ENCODE measurements at places on chromosomes 13 and 19. TPM values are rescaled to one million over a fixed set of nuclear protein-coding genes. Genes with fewer than 3 reads are reported as not detected.

ANGPTL4 gene
- total RNA-seq: 24.8 TPM

GRCh38 chr13:23440821-23441618 is 7.5 kb upstream of the SACS start:
- H3K36me3 ChIP-seq: no peaks in the 10 kb centered on the region
- H3K4me1 ChIP-seq: no peaks in the 10 kb centered on the region
- H3K27me3 ChIP-seq: no peaks in the 10 kb centered on the region
- H3K27ac ChIP-seq: no peak overlapping the region
- no peak overlapping the region for H3K4me3 ChIP-seq

DNA sequence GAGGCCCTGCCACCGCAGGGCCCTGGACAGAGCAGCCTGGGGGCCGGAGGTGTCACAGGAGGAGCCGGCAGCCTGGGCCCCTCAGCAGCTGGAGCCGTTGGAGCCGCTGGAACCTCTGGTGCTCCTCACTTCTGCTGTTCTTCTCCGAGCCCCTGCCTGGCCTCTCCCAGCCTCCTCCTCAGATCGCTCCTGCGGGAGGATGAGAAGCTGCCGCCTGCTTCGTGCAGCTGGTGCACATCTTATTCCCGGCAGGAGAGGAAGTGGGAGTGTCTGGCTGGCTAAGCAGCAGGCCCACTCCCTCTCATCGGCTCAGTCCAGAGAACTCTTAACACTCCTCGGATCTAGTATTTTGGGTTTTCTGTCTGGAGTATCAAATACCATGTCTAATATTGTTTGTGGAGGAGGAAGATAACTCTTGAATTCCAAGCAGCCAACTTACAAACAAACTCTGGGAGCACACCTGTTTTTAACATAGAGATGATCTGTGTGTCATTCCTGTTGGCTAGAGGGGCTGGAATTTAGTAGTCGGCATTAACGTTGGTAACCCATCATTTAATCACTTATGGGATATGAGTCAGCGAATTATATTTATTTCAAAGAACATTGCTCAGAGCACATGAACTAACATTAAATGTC is 37.1 kb upstream of the RNF113B start:
- H3K27me3 ChIP-seq: no peaks in the 10 kb centered on the region
- no peak for DNase-seq
- peak overlapping the region; percentile 2 for H3K27ac ChIP-seq
- H3K4me1 ChIP-seq: peaks cover 38% of the 10 kb centered on the region
- no peak overlapping the region for H3K4me3 ChIP-seq

EML2 gene
- total RNA-seq: 76.4 TPM

DNA sequence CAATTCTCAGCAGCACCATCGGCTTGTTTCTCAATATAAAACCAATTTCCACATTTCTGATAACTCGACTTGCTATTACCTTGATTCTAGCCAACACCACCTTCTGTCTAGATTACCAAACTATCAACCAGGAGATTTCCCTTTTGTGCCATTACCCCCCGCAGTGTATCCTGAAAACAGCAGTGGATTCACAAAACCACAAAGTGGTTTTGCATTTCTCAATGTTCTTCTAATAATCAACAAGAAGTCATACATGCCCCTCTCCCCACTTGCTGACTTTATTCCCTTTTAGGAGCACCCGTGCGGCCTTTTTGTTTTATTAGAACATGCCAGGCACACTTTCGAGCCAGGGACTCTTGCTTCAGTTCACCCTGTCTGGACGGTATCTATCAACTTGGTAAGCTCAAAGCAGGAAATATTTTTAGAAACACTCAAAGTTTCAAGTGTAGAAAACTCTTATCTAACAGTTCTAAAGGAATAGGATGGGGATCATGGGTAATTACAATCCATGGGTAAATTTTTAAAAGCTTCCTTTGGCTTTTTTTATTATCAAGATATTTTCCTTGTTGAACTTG is 967.4 kb downstream of the EFNB2 start:
- no peak overlapping the region for H3K27ac ChIP-seq
- DNase-seq: no peak
- H3K27me3 ChIP-seq: no peaks in the 10 kb centered on the region
- H3K4me1 ChIP-seq: no peaks in the 10 kb centered on the region
- no peaks in the 10 kb centered on the region for H3K36me3 ChIP-seq

GRCh38 chr13:49342454-49342853 is 94.7 kb downstream of the CDADC1 start:
- no peak overlapping the region for H3K27ac ChIP-seq
- H3K36me3 ChIP-seq: no peaks in the 10 kb centered on the region
- H3K4me1 ChIP-seq: no peaks in the 10 kb centered on the region
- H3K27me3 ChIP-seq: no peaks in the 10 kb centered on the region

- DNase-seq: peak; percentile 67
- H3K36me3 ChIP-seq: no peaks in the 10 kb centered on the region
- peak overlapping the region; percentile 97 for H3K27ac ChIP-seq
- no peaks in the 10 kb centered on the region for H3K27me3 ChIP-seq
- H3K4me1 ChIP-seq: peaks cover 12% of the 10 kb centered on the region
- H3K4me3 ChIP-seq: peak overlapping the region; percentile 47
Observed at GRCh38 chr13:60397704-60398378, 821 bp downstream of the TDRD3 start.

- DNase-seq: no peak
- H3K4me1 ChIP-seq: peaks cover 39% of the 10 kb centered on the region
- peak overlapping the region; percentile 3 for H3K27ac ChIP-seq
- no peaks in the 10 kb centered on the region for H3K27me3 ChIP-seq
- H3K36me3 ChIP-seq: no peaks in the 10 kb centered on the region
Observed at GRCh38 chr19:14502334-14503092, 6.6 kb upstream of the GIPC1 start.

DNA sequence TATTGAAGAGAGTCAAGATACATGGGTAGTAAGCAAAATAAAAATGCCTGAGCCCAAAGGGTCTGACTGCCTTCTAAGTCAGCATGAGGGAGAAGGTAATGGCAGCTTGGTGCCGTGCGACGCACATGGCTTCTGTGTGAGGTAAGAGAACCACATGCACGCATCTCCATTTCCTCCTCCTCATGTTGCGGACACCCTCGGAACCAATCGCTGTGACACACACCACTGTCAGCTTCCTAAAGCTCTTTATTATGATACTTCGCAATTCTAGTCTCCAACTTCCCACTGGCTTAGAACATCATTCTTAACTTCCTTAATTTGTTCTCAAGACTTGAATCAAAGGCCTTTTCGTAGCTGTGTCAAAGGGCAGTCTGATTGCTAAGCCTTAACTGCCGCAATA is 170.1 kb downstream of the OXGR1 start:
- no peak overlapping the region for H3K27ac ChIP-seq
- DNase-seq: no peak
- no peaks in the 10 kb centered on the region for H3K27me3 ChIP-seq
- no peak overlapping the region for H3K4me3 ChIP-seq
- no peaks in the 10 kb centered on the region for H3K4me1 ChIP-seq

GRCh38 chr13:52846567-52847321 is 1.7 kb downstream of the PCDH8 start:
- no peak overlapping the region for H3K4me3 ChIP-seq
- H3K27ac ChIP-seq: no peak overlapping the region
- peak; percentile 77 for DNase-seq
- peaks cover 33% of the 10 kb centered on the region for H3K4me1 ChIP-seq
- H3K36me3 ChIP-seq: no peaks in the 10 kb centered on the region

DNA sequence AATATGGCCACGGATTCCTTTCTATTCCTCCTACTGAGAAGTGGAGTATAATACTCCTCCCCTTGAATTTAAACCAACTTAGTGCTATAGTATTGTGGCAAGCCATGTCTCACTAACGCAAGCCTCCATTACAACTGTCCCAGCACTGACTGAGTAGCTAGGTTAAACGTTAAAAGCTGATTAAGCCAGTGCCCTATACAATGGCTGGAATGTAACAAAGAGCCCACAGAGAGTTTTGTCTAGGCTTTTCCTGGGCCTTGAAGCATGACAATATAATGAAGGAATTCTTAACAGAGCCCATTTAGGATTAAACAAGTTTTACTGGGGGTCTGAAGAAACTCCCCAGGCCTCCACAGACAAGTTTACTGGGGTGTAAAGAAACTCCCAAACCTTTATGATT is 254.5 kb upstream of the DACH1 start:
- H3K27me3 ChIP-seq: no peaks in the 10 kb centered on the region
- no peak overlapping the region for H3K4me3 ChIP-seq
- no peak for DNase-seq
- no peak overlapping the region for H3K27ac ChIP-seq
- no peaks in the 10 kb centered on the region for H3K4me1 ChIP-seq

FPR1 gene
- total RNA-seq: 20.0 TPM

DNA sequence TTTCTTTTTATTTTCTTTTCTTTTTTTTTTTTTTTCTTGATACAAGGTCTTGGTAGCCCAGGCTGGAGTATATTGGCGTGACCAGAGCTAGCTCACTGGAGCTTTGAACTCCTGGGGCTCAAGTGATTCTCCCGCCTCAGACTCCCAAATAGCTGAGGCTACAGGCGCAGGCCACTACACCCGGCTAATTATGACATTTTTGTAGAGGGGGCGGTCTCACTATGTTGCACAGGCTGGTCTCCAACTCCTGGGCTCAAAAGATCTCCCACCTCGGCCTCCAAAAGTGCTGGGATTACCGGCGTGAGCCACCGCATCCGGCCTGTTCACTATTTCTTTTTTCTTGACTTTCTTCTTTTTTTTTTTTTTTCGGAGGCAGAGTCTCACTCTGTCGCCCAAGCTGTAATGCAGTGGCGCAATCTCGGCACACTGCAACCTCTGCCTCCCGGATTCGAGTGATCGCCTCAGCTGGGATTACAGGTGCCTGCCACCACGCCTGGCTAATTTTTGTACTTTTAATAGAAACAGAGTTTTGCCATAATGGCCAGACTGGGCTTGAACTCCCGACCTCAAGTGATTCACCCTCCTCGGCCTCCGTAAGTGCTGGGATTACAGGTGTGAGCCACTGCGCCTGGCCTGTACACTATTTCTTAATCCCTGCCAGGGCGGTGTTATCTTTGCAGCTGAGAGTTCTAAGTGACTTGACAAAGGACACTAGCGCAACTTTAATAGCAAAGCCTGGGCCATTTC is 37.1 kb upstream of the LSM14A start:
- no peak for DNase-seq
- peaks cover 14% of the 10 kb centered on the region for H3K4me1 ChIP-seq
- H3K36me3 ChIP-seq: no peaks in the 10 kb centered on the region
- peak overlapping the region; percentile 68 for H3K4me3 ChIP-seq
- H3K27me3 ChIP-seq: no peaks in the 10 kb centered on the region

DNA sequence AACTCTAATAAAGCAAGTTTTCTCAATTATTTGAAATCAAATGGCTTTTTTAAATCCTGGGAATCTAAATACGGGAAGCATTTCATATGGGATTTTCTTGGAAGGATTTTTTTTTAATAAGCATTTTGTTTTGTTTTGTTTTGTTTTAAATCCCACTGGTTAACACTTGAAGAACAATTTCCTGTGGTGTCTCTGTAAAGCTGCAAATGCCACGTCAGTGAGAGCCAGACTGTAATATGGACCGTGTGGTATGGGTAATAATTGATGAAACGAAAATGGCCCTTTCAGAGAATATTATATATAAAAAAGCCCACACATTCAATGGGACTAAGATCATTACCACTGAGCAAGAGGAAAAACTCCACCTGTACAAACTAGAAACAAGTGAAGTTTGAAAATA is 33.9 kb upstream of the MIR17HG start:
- no peaks in the 10 kb centered on the region for H3K4me1 ChIP-seq
- DNase-seq: no peak
- H3K4me3 ChIP-seq: no peak overlapping the region
- H3K27ac ChIP-seq: no peak overlapping the region
- H3K36me3 ChIP-seq: no peaks in the 10 kb centered on the region
- peaks cover 33% of the 10 kb centered on the region for H3K27me3 ChIP-seq

DNA sequence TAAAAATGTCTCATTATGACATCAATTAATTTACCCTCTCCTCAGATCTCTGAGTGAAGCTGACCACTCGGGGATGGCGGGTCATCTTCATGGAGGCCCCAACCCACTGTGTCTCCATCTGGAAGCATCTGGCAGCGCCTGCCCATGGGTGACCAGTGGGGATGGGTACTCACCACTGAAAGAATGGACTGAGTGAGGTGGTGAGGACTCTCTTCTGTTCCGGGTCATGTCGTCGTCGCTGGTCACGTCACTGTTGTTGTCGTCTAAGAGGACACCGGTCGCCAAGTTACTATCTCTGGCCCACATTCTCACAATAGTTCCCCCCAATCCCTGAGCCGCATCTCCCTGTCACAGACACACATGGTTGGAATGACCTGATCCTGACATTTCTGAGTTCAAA is 17.1 kb downstream of the PEG3 start:
- no peak overlapping the region for H3K4me3 ChIP-seq
- H3K4me1 ChIP-seq: no peaks in the 10 kb centered on the region
- no peak for DNase-seq
- H3K27me3 ChIP-seq: no peaks in the 10 kb centered on the region

PSG6 gene
- total RNA-seq: not detected

CYP4F3 gene
- total RNA-seq: 3.7 TPM

GRCh38 chr13:42047561-42048341 is 697 bp upstream of the DGKH start:
- DNase-seq: peak; percentile 56
- H3K27ac ChIP-seq: peak overlapping the region; percentile 81
- H3K4me1 ChIP-seq: peaks cover 24% of the 10 kb centered on the region
- H3K4me3 ChIP-seq: peak overlapping the region; percentile 92

Measured in left lung (tissue), 14 donors.